ENCODE measurements at places on chromosomes 2 and 18.

GRCh38 chr2:219420687-219421086 lies 2.5 kb downstream of the DES start:
- DNase-seq, result no peak

- DNase-seq, result peak; percentile 32
Observed at GRCh38 chr2:239590995-239591915, 190.4 kb upstream of the HDAC4 start.

DNA sequence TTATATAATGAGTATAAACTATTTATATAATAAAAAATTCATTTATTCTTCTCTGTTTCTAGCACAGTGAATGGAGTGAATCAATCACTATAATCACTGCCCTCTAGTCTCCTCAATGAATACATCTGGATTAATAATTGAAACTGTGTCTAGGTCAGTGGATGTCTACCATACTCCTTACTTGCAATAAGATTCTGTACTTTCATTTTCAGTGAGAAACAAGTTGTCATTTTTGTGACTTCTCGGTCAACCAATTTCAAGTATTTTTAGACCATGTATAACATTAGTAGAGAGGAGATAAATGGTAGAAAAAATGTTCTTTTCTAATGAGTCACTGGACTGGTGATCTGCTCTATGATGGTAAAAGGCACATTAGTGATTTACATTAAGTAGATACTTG lies 799.6 kb upstream of the CHAC2 start:
- no peak for DNase-seq

DNA sequence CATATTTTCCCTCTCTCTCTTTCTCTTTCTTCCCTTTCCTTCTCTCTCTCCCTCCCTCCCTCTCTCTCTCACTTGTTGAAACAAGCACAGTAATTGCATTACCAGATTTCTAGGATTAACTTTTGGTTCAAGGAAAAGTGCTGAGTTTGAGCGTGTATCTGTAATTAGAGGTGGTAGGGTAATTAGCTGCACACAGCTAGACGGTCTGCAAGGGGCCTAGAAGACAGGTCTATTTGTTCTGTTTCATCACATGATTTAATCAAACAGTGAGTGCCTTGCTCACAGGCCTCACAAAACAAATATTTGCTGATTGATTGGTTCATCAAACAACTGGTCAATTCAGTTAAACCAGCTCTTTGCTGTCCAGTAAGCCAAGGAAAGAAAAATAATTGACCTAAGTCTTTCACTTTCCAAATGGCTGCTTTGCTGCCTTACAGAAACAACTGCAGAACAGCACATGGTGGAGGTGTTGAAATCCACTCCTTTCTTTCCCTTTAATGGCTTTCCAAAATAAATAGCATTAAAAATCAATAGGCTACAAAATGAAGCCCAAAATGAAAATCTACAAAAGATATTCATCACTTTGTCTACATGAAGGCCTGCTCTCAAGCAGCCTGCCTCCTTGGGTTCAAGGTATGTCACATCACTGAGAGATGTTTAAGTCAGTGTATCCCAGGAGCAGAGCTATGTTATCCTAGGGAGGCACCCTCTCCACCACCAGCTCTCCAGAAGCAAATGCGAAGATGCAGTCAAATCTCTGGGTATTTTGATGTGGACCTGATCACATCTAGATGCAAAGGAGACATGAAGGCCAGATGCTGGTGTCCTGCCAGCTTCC lies 264.4 kb upstream of the SIX2 start:
- no peak for DNase-seq

DNA sequence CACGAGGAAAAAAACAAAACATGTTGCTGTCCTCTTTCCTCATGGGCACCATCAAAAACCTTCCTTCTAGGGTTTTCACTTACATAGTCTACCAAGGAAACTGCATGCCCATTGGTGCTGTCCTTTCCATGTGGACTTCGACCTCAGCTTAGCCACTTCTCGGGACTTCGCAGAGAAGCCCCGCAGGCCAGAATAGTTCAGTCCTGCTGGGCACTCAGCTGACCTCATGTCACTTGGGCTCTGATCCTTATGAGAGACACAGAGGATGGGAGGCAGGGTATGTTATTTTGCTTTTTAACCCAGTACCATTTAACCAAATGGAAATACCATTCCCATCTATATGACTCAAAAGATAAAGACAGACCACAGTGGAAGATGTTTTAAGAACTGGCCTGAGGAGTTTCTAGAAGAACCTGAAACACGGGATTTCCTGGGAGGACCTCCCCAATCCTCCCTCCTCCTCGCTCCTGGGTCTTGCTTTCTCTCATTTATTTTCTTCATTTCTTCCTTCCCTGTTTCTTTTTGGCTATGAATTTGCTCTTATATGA lies 28.4 kb downstream of the AAK1 start:
- DNase-seq, result no peak

- DNase-seq, result no peak
Observed at GRCh38 chr2:71646028-71646427, 192.7 kb downstream of the DYSF start.

- no peak for DNase-seq
Observed at GRCh38 chr2:238238311-238238765, 1.5 kb downstream of the HES6 start.

GRCh38 chr18:46577546-46577945 lies 79.5 kb downstream of the LOXHD1 start:
- no peak for DNase-seq

GRCh38 chr18:46290440-46291020 lies 186.3 kb downstream of the HAUS1 start:
- DNase-seq, result no peak

DNA sequence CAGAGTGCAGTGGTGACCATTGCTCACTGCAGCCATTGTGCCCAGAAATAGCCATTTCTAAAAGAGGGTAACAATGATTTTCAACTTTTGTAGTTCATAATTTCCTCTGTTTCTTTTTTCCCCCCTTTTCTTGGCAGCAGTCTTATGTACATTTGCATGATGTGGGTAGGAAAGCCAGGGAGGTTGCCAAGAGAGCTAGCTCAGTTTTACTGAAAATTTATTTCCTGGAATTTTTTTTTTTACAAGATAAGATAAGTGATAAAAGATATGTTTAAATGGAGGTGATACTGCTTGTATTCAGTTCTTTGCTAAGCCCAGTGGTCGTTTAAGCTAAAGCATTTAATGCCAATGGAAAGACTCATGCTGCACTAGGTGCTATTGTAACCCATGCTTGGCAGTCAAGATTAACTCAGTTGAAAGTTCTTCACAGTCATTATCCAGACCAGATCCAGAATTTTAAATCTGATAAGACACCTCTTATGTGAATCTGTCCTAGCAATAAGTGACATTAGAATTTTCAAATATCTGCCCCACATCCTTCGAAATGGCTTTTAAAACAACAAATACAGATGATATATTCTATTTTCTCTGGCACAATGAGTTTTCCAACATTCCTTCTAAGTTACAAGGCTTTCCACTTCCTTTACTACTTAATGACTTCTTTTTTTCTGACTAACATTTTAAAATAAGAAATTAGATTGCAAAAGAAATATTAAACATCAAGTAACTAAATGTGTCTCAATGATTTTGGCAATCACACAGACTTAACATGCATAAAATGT lies 4.4 kb upstream of the ATP8B1 start:
- no peak for DNase-seq

DNA sequence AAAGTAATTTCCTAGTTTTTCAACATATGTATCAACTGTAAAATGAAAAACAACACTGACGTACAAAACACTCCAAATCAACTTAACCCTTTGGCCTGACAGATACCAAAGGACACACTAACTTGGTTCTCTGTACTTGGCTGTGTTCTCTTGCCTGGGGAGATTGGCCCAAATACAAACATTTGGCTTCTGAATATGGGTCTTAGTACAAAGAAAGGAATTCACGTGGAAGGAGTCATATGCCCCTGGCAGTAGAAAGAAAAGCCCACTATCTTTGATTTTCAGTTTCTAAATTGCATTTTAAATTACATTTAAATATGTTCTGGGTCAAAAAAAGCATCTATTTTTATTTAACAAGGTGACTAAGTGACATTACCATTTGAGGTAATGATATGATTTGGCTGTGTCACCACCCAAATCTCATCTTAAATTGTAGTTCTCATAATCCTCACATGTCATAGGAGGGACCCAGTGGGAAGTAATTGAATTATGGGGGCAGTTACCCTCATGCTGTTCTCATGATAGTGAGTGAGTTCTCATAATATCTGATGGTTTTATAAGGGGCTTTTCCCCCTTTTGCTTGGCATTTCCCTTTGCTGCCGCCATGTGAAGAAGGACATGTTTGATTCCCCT lies 153.6 kb upstream of the CCDC195 start:
- no peak for DNase-seq

GRCh38 chr2:205959521-205959920 lies 126.5 kb downstream of the INO80D start:
- no peak for DNase-seq

GRCh38 chr2:221361633-221362032 lies 210.5 kb downstream of the EPHA4 start:
- no peak for DNase-seq

DNA sequence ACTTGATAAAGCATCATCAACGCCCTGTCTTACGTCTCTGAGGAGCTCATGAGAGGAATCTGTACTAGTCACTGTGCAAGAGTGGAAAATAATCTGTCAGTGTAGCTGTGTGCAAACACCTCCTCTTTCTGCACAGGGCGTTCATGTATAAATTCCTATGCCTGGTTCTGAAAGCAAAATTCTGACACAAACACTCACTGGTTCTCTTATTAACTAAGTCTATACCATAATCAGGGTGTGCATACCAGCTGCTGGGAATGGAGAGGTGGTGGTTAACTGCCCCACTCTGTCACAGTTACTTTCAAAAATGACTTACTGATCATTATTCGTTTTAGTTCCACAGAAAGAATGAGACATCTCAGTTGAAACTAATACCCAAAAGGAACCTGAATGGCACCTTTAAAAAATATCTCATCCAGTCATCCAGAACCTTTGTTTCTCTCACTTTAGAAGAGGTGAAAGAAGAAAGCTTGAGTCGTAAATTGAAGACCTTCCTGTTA lies 35.7 kb downstream of the STK39 start:
- no peak for DNase-seq

DNA sequence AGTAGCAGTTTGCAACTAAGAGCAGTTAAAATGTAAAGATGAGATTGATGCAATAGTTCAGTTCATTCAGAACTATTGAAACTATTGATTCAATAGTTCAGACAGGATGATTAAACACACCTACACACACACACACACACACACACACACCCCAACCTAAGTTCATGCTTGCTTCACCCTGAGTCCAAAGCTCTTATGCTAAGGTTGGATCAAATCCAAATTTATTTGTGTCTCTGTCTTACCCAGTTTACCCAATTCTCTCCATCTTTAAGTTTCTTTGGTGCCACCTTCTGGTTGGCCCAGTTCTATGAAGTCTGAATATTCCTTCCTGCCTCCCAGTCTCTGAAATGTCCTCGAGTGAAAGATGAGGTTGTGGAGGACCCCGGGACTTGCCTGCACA lies 5.1 kb downstream of the SERPINB8 start:
- no peak for DNase-seq

DNA sequence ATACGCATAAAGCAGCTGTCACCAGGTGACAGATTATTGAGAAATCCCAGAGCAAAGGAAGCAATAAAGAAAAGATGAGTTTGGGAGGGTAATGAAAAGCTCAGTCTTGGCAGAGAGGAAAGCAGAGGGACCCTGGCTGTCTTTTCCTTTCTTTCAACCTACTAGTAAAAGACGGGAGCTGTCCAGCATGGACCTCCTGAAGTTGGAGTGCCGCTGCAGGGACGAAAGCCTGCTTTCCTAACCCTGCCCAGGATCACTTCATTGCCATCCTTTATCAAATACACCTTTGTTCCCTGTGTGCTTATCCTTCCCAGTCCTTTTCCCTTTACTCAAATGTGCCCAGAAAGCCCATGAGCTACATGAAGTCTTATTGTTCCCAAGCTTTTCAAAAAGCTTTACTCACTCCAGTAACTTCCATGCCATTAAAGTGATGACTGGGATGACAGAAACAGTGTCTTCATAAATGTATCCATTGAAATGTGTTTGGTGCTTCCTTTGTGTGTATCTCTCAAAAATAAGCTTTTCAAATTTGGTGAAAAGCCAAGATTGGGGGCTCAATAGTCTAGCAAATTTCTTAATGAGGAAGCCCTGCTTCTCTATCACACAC lies 3.7 kb upstream of the SPR start:
- no peak for DNase-seq

DNA sequence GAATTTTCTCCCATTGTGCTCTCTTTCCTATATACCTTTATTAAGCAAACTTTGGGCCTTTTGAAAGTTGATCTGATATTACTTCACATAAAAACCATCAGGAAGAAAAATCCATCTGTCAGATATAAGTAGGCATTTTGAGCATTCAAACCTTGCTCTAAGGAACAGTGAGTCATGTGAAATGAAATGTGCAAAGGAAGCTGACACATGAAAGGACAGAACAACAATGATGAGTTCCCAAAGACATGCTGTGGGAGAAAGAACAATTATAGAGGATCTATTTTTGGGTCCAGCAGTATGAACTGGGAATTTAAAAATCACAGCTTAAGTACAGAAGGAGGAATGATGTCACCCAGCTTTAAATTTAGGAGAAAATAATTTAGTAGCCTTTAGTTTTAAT lies 18.1 kb downstream of the CALCRL start:
- DNase-seq, result no peak

DNA sequence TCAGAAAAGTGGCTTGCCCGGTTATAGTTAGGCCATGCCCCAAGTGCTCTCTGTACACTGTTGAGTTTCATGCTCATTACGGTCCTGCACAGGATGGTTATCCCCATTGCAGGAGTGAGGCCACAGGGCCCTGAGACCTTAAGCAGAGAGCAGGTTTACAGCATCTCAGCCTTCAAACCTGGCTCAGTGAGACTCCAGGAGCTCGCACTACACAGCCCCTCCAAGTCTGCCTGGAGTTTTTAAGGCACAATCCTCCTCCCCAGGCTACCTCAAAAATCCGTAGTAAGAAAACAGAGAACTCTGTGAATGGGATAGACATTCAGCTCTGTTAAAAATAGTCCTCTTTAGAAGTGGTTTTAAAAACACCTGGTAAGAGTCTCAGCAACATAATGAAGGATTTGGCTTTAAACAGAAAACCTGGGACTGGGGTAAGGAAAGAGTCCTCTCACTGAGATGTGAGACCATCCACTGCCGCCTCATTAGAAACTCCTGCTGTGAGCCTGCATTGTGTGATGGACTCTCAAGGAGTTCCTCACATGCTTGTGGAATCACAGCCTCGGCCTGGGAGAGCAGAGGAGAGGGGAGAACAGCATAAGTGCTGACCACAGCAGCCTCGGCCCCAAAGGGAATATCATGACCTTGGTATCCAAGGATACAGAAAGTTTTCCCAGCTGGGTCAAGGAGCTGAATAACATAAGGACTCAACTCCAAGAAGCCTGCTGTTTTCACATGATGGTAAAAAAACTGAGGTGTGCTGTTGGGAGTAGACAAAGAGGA lies 214.8 kb downstream of the ATAD2B start:
- no peak for DNase-seq

- no peak for DNase-seq
Observed at GRCh38 chr2:60548845-60549237, 4.6 kb downstream of the BCL11A start.

- DNase-seq, result no peak
Observed at GRCh38 chr2:171166328-171166983, 5.8 kb upstream of the TLK1 start.

GRCh38 chr2:207778298-207778882 lies 8.7 kb upstream of the FZD5 start:
- no peak for DNase-seq

- no peak for DNase-seq
Observed at GRCh38 chr2:102753563-102754159, 8.2 kb upstream of the TMEM182 start.

- DNase-seq, result no peak
Observed at GRCh38 chr2:11505652-11506610, 27.9 kb upstream of the GREB1 start.

Data from lower lobe of right lung (tissue), 2 donors.